Esophagus squamous epithelium (tissue), 5 donors: ENCODE measurements at places on chromosomes 12 and 14.

GRCh38 chr14:73142216-73142615, 5.9 kb downstream of the PSEN1 start:
- H3K27ac ChIP-seq, result no peak overlapping the region
- no peak overlapping the region for H3K4me3 ChIP-seq
- H3K36me3 ChIP-seq, result peaks cover 8% of the 10 kb centered on the region
- H3K4me1 ChIP-seq, result peaks cover 54% of the 10 kb centered on the region
- no peaks in the 10 kb centered on the region for H3K27me3 ChIP-seq

- peak overlapping the region; percentile 61 for H3K27ac ChIP-seq
- no peak for DNase-seq
- H3K4me3 ChIP-seq, result no peak overlapping the region
- no peaks in the 10 kb centered on the region for H3K27me3 ChIP-seq
- H3K36me3 ChIP-seq, result no peaks in the 10 kb centered on the region
Observed at GRCh38 chr14:68306934-68307789, 485.7 kb downstream of the ZFP36L1 start.

DNA sequence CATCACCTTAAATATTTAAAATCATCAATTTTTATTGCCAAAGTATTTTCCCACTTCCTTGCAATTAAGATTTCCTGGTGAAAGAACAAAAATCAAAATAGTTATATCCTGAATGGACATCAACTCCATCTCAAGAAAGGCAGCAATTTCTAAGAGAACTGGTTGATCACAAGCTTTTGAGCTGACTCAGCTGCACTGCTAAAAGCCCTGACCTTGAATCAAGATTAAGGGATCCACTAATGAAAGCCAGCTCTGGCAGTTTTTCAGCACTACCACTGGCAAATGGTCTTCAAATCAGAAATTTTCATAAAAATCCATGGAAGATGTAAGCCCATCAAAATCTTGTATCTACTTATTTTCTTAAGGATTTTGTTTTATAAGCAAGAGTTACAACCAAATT, 123.4 kb downstream of the SLC6A15 start:
- H3K27ac ChIP-seq, result no peak overlapping the region
- H3K27me3 ChIP-seq, result no peaks in the 10 kb centered on the region
- DNase-seq, result no peak
- H3K36me3 ChIP-seq, result no peaks in the 10 kb centered on the region
- no peaks in the 10 kb centered on the region for H3K4me1 ChIP-seq
- H3K4me3 ChIP-seq, result no peak overlapping the region

GRCh38 chr14:102195446-102195845, 55.7 kb downstream of the WDR20 start:
- H3K36me3 ChIP-seq, result no peaks in the 10 kb centered on the region
- no peaks in the 10 kb centered on the region for H3K27me3 ChIP-seq
- H3K4me1 ChIP-seq, result peaks cover 4% of the 10 kb centered on the region

GRCh38 chr12:7431993-7432685, 11.8 kb downstream of the CD163L1 start:
- no peaks in the 10 kb centered on the region for H3K36me3 ChIP-seq
- no peak overlapping the region for H3K27ac ChIP-seq
- no peak for DNase-seq
- no peaks in the 10 kb centered on the region for H3K4me1 ChIP-seq
- H3K4me3 ChIP-seq, result no peak overlapping the region
- H3K27me3 ChIP-seq, result no peaks in the 10 kb centered on the region

DNA sequence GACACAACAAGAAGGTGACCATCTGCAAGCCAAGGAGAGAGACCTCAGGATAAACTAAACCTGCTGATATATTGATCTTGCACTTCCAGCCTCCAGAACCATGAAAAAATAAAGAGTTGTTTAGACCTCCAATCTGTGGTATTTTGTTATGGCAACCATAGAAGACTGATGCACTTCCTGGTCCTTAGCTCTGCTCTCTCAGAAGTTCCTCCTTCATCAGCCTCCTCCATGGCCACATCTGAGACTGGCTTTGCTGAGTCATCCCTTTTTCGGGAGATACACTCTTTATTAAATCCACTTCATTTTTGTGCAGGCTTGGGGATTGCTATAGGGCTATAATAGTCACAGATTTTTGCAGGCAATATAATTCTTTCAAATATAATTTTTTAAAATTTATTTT, 89.6 kb upstream of the ATF7IP start:
- no peak overlapping the region for H3K4me3 ChIP-seq
- no peak overlapping the region for H3K27ac ChIP-seq
- no peaks in the 10 kb centered on the region for H3K27me3 ChIP-seq
- H3K36me3 ChIP-seq, result no peaks in the 10 kb centered on the region

DNA sequence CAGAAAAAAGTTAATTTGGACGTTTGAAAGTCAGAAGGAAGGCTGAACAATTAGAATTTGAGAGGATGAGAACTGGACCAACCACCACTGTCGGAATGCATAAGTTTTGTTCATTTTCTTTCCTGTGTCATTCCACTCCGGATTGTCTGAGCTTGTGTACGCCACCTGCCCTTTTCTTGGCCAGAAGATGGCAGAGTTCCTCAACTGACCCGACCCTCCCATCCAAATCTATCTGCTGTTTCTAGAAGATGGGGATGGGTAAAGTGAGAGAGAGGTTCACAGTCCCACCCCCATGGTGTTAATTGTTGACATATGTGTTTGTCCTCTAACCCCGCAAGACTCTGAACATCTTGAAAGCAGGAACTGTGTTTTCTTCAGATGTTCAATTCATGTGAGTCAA, 388.0 kb downstream of the VRK1 start:
- H3K4me3 ChIP-seq, result no peak overlapping the region
- DNase-seq, result no peak
- no peaks in the 10 kb centered on the region for H3K36me3 ChIP-seq
- peaks cover 12% of the 10 kb centered on the region for H3K27me3 ChIP-seq

GRCh38 chr12:27971121-27971489, 1.4 kb downstream of the PTHLH start:
- H3K4me1 ChIP-seq, result peaks cover 16% of the 10 kb centered on the region
- peak overlapping the region; percentile 61 for H3K27ac ChIP-seq
- H3K27me3 ChIP-seq, result peaks cover 17% of the 10 kb centered on the region
- no peak for DNase-seq

GRCh38 chr14:87644689-87645088, 348.3 kb downstream of the GALC start:
- H3K4me3 ChIP-seq, result no peak overlapping the region
- no peaks in the 10 kb centered on the region for H3K36me3 ChIP-seq
- no peak overlapping the region for H3K27ac ChIP-seq
- DNase-seq, result no peak

- H3K27me3 ChIP-seq, result no peaks in the 10 kb centered on the region
- peaks cover 44% of the 10 kb centered on the region for H3K36me3 ChIP-seq
- H3K27ac ChIP-seq, result peak overlapping the region; percentile 100
- H3K4me1 ChIP-seq, result peaks cover 89% of the 10 kb centered on the region
- DNase-seq, result no peak
Observed at GRCh38 chr12:55727643-55728185, 1.1 kb downstream of the CD63 start.

DNA sequence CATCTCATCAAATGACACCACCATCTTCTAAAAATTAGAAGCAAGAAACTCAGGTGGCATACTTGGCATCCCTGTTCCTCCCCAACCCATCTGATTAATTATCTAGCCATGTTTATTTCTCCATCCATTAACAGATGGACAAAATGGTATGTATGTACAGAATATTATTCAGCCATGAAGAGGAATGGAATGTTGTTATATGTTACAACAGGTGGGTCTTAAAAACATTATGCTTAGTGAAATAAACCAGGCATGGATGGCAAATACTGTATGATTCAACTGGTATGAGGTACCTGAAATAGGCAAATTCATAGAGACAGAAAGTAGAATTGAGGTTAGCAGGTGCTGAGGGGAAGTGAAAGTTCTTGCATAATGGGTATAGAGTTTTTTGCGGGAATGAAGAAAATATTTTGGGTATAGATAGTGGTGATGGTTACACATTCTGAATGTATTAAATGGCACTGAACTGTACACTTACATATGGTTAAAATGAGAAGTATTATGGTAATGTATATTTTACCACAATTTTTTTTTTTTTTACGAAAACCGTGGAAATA, 17.5 kb downstream of the YY1 start:
- H3K36me3 ChIP-seq, result no peaks in the 10 kb centered on the region
- peaks cover 16% of the 10 kb centered on the region for H3K4me1 ChIP-seq
- H3K4me3 ChIP-seq, result no peak overlapping the region
- H3K27ac ChIP-seq, result no peak overlapping the region
- no peak for DNase-seq

DNA sequence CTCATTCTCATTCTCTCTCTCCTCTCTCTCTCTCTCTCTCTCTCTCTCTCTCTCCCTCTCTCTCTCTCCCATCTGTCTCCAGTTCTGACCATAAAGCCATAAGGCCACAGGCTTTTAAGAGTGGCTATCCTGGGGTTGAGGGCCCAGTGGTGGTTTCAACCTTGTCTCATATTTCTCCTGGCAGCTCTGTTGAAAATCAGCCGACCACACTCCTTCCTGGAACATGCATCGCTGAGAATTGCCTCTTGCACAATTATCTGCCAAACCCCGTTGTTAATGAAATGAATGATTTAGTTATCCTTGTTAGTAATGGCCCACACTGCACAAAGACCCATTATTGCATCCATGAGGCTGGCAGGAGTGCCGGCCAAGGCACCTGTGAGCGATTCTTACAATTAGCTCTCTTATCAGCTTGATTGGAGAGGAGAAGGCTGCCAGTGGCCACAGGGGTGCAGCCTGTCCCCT, 30.4 kb upstream of the KCNA5 start:
- H3K36me3 ChIP-seq, result no peaks in the 10 kb centered on the region
- no peak overlapping the region for H3K4me3 ChIP-seq
- no peak overlapping the region for H3K27ac ChIP-seq
- DNase-seq, result no peak
- no peaks in the 10 kb centered on the region for H3K4me1 ChIP-seq
- H3K27me3 ChIP-seq, result no peaks in the 10 kb centered on the region

DNA sequence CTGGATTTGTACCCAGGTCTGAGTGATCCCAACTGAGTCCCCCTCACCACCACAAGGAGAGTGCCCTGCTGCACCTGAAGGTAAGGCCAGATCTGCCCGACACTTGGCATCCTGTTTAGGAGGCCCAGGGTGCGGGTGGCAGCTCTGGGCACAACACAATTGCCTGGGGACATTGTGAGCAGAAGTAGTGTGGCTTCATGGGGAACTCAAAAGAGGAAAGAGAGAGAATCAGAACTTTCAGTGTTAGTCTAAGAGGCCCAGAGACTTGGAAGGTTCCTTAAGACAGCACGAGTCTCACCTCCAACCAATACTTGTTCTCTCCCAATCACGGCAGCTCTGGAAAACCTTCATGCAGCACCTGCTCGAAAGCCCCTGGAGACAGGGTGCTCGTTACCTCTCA, 6.6 kb upstream of the SLC8B1 start:
- no peaks in the 10 kb centered on the region for H3K36me3 ChIP-seq
- H3K4me3 ChIP-seq, result no peak overlapping the region
- no peaks in the 10 kb centered on the region for H3K27me3 ChIP-seq
- DNase-seq, result no peak

DNA sequence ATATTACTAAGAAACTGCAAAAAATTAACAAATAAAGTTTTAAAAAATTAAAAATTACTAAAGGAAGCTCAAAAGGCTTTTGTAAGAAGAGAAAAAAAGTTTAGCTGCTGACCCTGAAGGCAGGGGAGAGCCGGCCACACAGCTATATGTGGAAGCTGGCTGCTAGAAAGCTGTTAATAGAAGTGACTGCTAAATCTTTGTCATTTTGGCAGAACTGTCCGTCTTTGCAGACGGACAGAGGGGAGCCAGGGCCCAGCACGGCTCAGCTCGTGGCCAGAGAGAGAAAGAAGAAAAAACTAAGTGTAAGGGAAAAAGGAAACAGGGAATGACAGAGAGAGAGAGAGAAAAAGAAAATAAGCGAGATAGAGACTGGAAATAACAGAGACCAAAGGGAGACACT, 27.9 kb downstream of the PRMT8 start:
- H3K27me3 ChIP-seq, result no peaks in the 10 kb centered on the region
- no peaks in the 10 kb centered on the region for H3K4me1 ChIP-seq
- H3K27ac ChIP-seq, result no peak overlapping the region
- no peak for DNase-seq
- no peaks in the 10 kb centered on the region for H3K36me3 ChIP-seq

DNA sequence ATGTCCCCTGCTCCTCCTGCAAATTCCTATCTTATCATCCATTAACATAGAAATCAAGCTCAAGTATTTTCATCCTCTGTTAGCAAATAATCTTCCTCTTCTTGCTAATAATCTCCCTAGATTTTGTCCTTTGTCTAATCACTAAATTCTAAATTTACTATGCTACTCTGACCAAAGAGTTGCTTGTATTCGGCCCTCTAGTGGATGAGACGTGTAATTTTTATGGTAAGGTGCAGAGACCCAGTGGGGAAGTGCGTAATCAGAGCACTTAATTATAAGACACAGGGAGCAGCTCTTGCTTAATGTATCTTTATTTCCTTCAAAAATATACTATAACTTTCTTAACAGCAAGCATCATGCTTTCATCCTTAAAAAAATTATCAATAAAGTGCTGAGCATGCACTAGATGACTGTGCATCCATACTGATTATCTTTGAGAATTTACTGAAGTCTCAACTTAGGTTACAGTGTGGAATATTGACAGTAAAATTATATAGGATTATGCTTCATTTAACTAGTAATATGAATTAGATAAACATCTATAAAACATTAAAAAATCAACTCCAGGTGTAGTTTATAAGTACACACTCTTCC, 212.6 kb downstream of the SLC16A7 start:
- no peaks in the 10 kb centered on the region for H3K27me3 ChIP-seq
- no peaks in the 10 kb centered on the region for H3K4me1 ChIP-seq
- no peaks in the 10 kb centered on the region for H3K36me3 ChIP-seq
- no peak for DNase-seq

DNA sequence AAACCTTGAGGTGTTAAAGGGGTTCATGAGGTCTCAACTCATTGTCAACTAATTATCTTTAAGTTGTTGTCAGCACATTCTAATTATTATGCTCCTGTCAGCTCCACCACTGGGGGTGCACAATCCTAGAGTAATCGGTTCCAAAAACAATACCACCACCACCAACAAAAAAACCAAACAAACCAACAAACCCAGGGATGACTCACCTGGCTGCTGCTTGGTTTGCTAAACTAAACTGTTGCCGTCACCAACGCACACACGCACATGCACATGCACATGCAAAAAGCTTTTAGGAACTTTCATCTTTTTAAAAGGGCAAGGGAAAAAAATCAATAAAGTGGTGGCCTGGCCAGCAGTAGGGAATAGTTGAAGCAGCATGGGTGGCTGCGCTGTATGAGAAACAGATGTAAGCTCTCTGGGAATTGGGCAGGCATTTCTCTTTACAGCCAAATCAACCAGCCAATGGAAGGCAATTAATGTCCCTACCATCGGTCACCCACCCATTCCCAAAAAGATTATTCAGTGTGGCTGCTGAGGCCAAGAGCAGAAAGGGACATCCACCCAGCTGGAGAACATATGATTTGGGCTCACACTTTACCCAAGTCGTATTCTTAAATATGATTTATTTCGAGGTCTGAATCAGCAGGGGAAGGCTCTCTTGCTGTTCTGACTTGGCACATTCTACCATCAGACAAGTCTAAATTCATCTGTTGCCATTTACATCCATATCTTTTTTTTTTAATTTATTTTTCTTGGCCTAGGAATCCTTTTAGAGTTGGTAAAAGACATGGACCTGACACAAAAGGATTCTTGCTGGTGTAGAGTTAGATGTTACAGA, 20.0 kb downstream of the TMEM30B start:
- H3K27me3 ChIP-seq, result no peaks in the 10 kb centered on the region
- no peak overlapping the region for H3K27ac ChIP-seq
- no peaks in the 10 kb centered on the region for H3K4me1 ChIP-seq

- H3K27me3 ChIP-seq, result peaks cover 8% of the 10 kb centered on the region
- H3K27ac ChIP-seq, result no peak overlapping the region
- H3K4me1 ChIP-seq, result peaks cover 8% of the 10 kb centered on the region
- H3K4me3 ChIP-seq, result no peak overlapping the region
Observed at GRCh38 chr12:130200445-130200844, 38.2 kb downstream of the FZD10 start.

- H3K27me3 ChIP-seq, result no peaks in the 10 kb centered on the region
- H3K4me1 ChIP-seq, result no peaks in the 10 kb centered on the region
- no peak overlapping the region for H3K4me3 ChIP-seq
- H3K36me3 ChIP-seq, result no peaks in the 10 kb centered on the region
Observed at GRCh38 chr14:56358851-56359614, 220.6 kb upstream of the TMEM260 start.
